ENCODE measurements at places on chromosomes 16 and 17. TPM values are rescaled to one million over a fixed set of nuclear protein-coding genes. Genes with fewer than 3 reads are reported as not detected.

DNA sequence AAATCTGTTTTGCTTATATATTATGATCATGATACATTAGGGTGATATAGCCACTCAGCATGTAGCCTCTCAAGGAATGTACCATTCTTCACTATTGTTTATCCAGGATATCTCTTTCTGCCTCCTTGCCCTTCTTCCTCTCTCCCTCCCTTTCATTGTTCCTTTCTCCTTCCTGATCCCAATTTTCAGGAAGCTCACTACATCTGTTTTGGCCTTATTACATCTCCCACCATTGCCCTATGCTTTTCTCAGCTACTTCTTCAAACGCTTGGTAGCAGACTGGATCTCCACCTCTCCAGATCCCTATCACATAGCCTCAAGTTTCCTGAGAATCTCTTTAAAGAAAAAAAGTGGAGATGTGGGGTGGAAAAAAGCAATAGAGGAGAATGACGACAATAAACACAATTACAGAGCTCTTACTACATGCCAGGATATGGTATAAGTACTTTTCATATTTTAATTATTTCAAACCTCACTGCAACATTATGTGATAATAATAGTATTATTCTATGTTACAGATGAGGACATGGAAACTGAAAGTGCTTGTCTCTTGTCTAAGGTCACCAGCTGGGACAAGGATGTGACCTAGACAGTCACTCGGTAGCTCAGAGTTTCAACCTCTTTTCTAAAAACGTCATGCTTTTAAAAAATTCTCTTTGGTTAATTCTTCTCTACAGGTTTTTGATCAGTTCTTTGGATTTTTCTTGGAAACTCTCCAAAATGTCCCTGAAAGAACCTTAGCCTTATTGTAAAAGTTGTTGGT lies 959.1 kb downstream of the CDH11 start:
- H3K4me3 ChIP-seq: no peak overlapping the region
- H3K36me3 ChIP-seq: no peaks in the 10 kb centered on the region
- DNase-seq: no peak
- no peak overlapping the region for H3K27ac ChIP-seq

SLC16A11 gene
- 0.78 TPM for total RNA-seq

TTYH2 gene
- 12.9 TPM for total RNA-seq

- peaks cover 3% of the 10 kb centered on the region for H3K4me1 ChIP-seq
- H3K36me3 ChIP-seq: peaks cover 83% of the 10 kb centered on the region
- H3K4me3 ChIP-seq: no peak overlapping the region
- DNase-seq: no peak
- H3K27ac ChIP-seq: no peak overlapping the region
Measured at GRCh38 chr16:30666681-30667080, 8.4 kb downstream of the FBRS start.

DNA sequence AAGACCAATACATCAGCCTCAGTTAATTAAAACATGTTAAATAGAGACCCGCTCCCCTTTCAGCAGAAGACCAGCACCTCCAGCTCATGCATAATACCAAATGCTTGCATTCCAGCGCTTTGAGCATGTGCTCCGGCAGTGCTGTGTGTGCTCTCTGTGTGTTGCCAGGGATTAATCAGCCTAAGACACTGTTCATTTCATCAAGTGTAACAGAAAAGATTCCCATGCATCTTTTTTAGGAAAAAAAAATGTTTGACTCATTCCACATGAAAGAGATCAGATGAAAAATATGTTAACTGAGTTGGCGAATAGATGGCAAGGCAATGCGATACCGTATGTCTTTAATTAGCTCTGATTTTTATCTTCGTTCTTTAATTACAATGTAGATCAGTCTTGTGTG lies 187.6 kb downstream of the RPTOR start:
- H3K27me3 ChIP-seq: no peaks in the 10 kb centered on the region
- H3K4me1 ChIP-seq: peaks cover 42% of the 10 kb centered on the region
- H3K4me3 ChIP-seq: no peak overlapping the region
- no peaks in the 10 kb centered on the region for H3K36me3 ChIP-seq
- H3K27ac ChIP-seq: no peak overlapping the region

DNA sequence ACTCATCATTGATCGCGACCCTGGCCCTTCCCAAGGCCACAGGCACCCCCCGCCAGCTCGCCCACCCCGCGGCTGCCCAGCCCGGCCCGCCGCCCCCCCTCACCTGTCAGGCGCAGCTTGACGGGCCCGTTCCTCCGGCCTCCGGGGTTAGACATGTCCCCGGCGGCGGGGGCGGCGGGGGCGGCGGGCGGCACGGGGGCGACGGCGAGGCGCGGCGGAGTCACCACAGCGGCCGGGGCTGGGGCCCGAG lies 456 bp downstream of the SMURF2 start:
- H3K4me3 ChIP-seq: peak overlapping the region; percentile 75
- DNase-seq: peak; percentile 42
- peaks cover 22% of the 10 kb centered on the region for H3K4me1 ChIP-seq
- no peaks in the 10 kb centered on the region for H3K27me3 ChIP-seq
- no peaks in the 10 kb centered on the region for H3K36me3 ChIP-seq

GRCh38 chr17:59642565-59642964 lies 22.9 kb downstream of the CLTC start:
- H3K4me1 ChIP-seq: peaks cover 60% of the 10 kb centered on the region
- H3K27me3 ChIP-seq: no peaks in the 10 kb centered on the region
- H3K4me3 ChIP-seq: no peak overlapping the region
- DNase-seq: no peak

DNA sequence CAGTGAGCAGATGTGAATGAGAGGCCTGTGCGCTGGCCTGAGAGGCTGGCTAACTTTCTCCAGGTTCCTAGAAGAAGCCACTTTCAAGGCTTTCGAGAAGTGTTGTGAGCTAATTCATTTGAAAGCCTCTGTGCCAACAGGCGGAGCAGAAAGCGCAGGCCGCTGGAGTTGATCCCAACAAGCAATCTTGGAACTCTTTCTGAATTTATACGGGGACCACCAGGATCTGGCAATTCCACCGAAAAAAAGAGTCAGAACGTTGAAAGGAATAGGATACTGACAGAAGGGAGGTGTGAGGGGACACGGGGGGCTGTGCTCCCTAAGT lies 71.3 kb upstream of the METRNL start:
- H3K27ac ChIP-seq: no peak overlapping the region
- no peak overlapping the region for H3K4me3 ChIP-seq
- no peaks in the 10 kb centered on the region for H3K4me1 ChIP-seq
- no peaks in the 10 kb centered on the region for H3K36me3 ChIP-seq
- no peaks in the 10 kb centered on the region for H3K27me3 ChIP-seq

G6PC1 gene
- total RNA-seq: 0.36 TPM

- peak overlapping the region; percentile 88 for H3K27ac ChIP-seq
- peaks cover under 1% of the 10 kb centered on the region for H3K36me3 ChIP-seq
- no peaks in the 10 kb centered on the region for H3K27me3 ChIP-seq
- peak overlapping the region; percentile 78 for H3K4me3 ChIP-seq
- H3K4me1 ChIP-seq: peaks cover 12% of the 10 kb centered on the region
Measured at GRCh38 chr16:69424935-69425784, 741 bp downstream of the CYB5B start.

DNA sequence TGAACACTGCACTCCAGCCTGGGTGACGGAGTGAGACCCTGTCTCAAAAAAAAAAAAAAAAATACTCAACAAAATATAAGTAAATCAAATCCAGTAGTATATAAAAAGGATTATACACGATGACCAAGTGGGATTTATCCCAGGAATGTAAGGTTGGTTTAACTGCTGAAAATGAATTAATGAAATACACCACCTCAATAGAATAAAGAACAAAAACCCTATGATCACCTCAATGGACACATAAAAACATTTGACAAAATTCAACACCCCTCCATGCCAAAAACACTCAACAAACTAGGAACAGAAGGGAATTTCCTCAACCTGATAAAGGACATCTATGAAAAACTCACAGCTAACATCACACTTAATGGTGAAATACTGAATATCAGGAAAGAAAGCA lies 6.6 kb downstream of the MIS12 start:
- H3K4me1 ChIP-seq: peaks cover 2% of the 10 kb centered on the region
- no peak for DNase-seq
- H3K27me3 ChIP-seq: no peaks in the 10 kb centered on the region
- H3K4me3 ChIP-seq: no peak overlapping the region
- no peak overlapping the region for H3K27ac ChIP-seq

- peak overlapping the region; percentile 58 for H3K4me3 ChIP-seq
- DNase-seq: no peak
- H3K27me3 ChIP-seq: no peaks in the 10 kb centered on the region
- H3K4me1 ChIP-seq: peaks cover 7% of the 10 kb centered on the region
- no peaks in the 10 kb centered on the region for H3K36me3 ChIP-seq
Measured at GRCh38 chr17:62965174-62965685, 805 bp upstream of the TANC2 start.

- H3K27me3 ChIP-seq: no peaks in the 10 kb centered on the region
- no peak overlapping the region for H3K4me3 ChIP-seq
- no peaks in the 10 kb centered on the region for H3K36me3 ChIP-seq
- DNase-seq: no peak
Measured at GRCh38 chr17:3318336-3318735, 20.2 kb upstream of the OR3A1 start.

- peaks cover 18% of the 10 kb centered on the region for H3K4me1 ChIP-seq
- H3K27ac ChIP-seq: no peak overlapping the region
- DNase-seq: no peak
- H3K36me3 ChIP-seq: no peaks in the 10 kb centered on the region
Measured at GRCh38 chr17:49512296-49513043, 17.4 kb downstream of the NGFR start.

RUNDC1 gene
- 14.8 TPM for total RNA-seq

- H3K36me3 ChIP-seq: peaks cover 29% of the 10 kb centered on the region
- peak overlapping the region; percentile 95 for H3K4me3 ChIP-seq
Measured at GRCh38 chr17:1713878-1714426, 3.8 kb upstream of the TLCD2 start.

- no peaks in the 10 kb centered on the region for H3K27me3 ChIP-seq
- H3K4me1 ChIP-seq: no peaks in the 10 kb centered on the region
- no peak overlapping the region for H3K4me3 ChIP-seq
- no peak overlapping the region for H3K27ac ChIP-seq
Measured at GRCh38 chr16:52366983-52367382, 180.0 kb downstream of the TOX3 start.

DNA sequence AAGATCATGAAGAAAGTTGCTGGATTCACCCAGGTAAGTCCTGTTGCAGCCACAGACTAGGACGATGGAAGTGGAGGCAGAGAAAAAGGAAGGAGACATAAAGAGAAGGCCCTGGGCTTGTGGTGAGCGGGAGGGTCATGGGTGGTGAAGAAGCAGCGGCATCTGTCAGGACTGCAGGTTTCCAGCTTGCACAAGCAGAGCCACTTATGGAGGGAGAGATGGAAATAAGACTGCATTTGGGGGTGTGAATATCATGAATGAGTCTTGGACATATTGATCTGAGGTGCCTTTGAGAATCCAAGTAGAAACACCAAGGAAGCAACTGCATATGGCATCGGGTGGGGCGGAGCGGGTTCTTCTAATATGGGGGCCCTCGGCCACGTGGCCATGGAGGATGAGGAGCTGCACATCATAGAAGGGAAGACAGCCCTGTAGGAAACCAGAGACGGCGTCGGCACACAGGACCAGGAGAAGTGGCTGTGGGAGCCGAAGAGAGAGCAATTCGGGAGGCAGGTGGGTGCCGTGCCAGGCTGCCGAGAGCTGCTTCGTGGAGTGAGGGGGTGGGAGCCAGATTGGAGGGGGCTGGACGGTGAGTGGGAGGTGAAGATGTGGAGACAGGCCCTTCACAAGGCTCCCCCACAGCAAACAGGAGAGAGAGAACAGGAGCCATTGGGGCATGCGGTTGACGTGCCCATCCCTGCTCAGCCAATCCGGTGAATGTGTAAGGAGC lies 243.5 kb downstream of the GSG1L start:
- no peak for DNase-seq
- no peak overlapping the region for H3K27ac ChIP-seq
- H3K4me1 ChIP-seq: no peaks in the 10 kb centered on the region
- H3K36me3 ChIP-seq: no peaks in the 10 kb centered on the region

GRCh38 chr16:5449901-5450300 lies 352.3 kb upstream of the EEF2KMT start:
- no peaks in the 10 kb centered on the region for H3K36me3 ChIP-seq
- no peaks in the 10 kb centered on the region for H3K27me3 ChIP-seq
- DNase-seq: no peak
- H3K4me3 ChIP-seq: no peak overlapping the region

- H3K27me3 ChIP-seq: peaks cover 20% of the 10 kb centered on the region
- no peak for DNase-seq
- H3K4me3 ChIP-seq: no peak overlapping the region
- H3K27ac ChIP-seq: no peak overlapping the region
- no peaks in the 10 kb centered on the region for H3K36me3 ChIP-seq
- H3K4me1 ChIP-seq: no peaks in the 10 kb centered on the region
Measured at GRCh38 chr17:46837521-46837920, 13.9 kb upstream of the WNT9B start.

DNA sequence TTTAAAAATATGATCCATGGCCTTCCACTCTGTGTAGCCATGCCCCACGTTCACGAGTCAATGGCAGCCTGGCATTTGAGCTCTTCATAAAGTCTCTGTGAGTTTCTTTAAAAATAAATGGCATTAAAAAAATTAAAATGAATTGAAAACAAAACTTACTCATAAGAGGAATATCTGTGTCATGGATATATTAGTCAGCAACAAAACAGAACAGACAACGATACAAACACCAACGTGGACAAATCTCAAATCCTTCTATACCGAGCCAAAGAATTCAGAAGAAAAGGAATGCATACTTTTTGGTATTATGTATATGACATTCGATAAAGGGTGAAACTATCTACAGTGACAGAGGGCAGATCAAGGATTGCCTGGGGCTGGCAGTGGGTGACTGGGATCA lies 8.2 kb upstream of the CMIP start:
- DNase-seq: no peak
- H3K4me3 ChIP-seq: no peak overlapping the region
- H3K36me3 ChIP-seq: no peaks in the 10 kb centered on the region
- H3K27ac ChIP-seq: no peak overlapping the region

DNA sequence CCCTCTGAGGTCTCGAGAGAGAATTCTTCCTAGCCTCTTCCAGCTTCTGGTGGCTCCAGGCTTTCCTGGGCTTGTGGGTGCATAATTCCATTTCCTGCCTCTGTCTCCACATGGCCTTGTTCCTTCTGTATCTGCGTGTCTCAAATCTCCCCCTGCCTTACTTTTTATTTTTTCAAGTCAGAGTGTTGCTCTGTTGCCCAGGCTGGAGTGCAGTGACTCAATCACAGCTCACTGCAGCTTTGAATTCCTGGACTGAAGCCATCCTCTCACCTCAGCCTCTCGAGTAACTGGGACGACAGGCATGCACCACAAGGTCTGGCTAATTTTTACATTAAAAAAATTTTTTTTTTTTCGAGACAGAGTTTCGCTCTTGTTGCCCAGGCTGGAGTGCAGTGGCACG lies 120.6 kb downstream of the SHISA9 start:
- no peaks in the 10 kb centered on the region for H3K27me3 ChIP-seq
- H3K27ac ChIP-seq: no peak overlapping the region
- DNase-seq: no peak
- no peaks in the 10 kb centered on the region for H3K36me3 ChIP-seq
- no peaks in the 10 kb centered on the region for H3K4me1 ChIP-seq

NPIPA8 gene
- total RNA-seq: 0.51 TPM

- no peak for DNase-seq
- no peaks in the 10 kb centered on the region for H3K27me3 ChIP-seq
- H3K4me3 ChIP-seq: no peak overlapping the region
Measured at GRCh38 chr16:62549875-62550274, 513.6 kb upstream of the CDH8 start.

DBNDD1 gene
- 24.9 TPM for total RNA-seq

Data from gastrocnemius medialis (tissue), 4 donors.